ENCODE measurements at places on chromosomes 3 and 15.

DNA sequence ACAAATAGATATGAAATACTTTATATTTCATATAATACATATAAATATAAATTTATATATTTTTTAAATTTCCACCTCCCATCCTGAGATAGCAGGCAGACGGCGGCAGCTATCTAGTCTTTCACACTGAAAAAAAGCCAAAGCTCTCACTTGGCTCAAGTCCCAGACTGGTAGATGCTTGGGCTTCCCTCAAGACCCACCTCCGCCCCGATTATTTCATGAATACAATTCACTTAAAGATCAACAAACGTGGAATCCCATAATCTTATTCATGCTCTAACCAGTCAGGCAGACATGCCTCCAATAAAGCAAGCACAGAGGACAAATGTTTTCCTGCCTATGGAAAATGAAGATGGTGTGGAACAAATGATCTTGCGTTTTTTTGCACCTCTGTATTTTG lies 275.9 kb upstream of the NR2F2 start:
- no peak for DNase-seq

- DNase-seq: no peak
Measured at GRCh38 chr15:68843425-68844311, 23.0 kb upstream of the ANP32A start.

- no peak for DNase-seq
Measured at GRCh38 chr3:53089511-53089910, 40.7 kb downstream of the RFT1 start.

- DNase-seq: no peak
Measured at GRCh38 chr3:185935465-185936272, 2.1 kb downstream of the TRA2B start.

DNA sequence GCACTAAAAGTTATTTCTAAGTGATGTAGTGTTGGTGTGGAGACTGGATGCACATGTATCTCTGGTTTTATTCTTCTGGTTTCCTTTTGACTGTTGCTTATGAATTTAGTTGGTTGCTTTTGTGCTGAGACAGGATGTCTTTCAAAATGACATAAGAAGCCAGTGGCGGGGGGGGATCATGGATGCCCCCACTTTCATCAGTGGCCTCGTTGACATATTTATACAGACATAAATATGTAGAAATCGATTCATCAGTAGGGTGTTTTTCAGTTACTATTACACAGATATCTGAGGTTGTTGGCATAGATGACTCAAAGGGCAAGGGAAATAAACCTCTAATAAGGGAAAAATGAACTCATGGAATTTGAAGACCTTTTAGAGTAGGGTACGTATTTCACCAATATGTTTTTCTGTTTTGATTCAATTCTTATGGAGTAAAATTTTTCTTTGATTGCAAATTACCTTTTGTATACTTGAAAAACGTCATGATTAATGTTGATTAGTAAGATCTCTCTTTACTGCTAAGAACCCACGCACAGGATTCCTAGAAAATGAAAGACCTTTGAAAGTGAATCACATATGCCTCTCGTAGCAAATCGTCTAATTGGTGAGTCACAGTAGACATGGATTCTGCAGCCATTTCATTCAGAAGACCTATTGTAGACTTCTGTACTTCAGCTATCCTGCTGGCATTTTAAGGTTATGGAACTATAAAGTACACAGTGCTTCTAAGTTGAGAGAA lies 97.4 kb upstream of the RBMS3 start:
- DNase-seq: no peak

GRCh38 chr15:60648928-60649679 lies 170.2 kb upstream of the ICE2 start:
- DNase-seq: no peak

GRCh38 chr15:64770626-64771025 lies 4.8 kb downstream of the RBPMS2 start:
- DNase-seq: no peak

DNA sequence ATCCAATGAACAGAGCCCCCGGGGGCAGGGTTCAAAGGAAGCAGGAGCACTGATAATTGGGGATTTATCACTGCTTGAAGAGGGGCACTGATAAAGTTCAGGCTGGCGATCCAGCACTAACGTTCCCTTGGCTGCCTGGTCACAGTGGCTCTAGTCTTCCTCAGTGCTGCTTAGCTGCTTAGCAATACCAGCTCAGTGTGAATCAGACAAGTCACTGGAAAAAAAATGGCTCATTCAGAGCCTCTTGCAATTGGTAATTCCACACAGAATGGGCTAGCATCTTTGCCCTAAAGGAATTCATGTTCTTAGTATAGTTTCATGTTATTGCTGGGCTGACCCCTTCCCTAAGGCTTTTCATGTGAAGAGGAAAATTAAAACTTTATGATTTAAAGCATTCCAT lies 95.7 kb upstream of the SLC2A2 start:
- no peak for DNase-seq

GRCh38 chr3:98390366-98390765 lies at the start of gene OR5K3:
TSS of gene OR5K3 (plus strand) at chr3:98390666. CDS start at chr3:98390666, 0 bp downstream.
- DNase-seq: no peak

- no peak for DNase-seq
Measured at GRCh38 chr3:44234648-44235268, 6.9 kb upstream of the TOPAZ1 start.

- no peak for DNase-seq
Measured at GRCh38 chr3:149765762-149766334, 13.6 kb upstream of the COMMD2 start.

- DNase-seq: no peak
Measured at GRCh38 chr3:104941785-104942184, 424.9 kb upstream of the ALCAM start.

- DNase-seq: no peak
Measured at GRCh38 chr3:177820683-177821316, 623.5 kb upstream of the TBL1XR1 start.

DNA sequence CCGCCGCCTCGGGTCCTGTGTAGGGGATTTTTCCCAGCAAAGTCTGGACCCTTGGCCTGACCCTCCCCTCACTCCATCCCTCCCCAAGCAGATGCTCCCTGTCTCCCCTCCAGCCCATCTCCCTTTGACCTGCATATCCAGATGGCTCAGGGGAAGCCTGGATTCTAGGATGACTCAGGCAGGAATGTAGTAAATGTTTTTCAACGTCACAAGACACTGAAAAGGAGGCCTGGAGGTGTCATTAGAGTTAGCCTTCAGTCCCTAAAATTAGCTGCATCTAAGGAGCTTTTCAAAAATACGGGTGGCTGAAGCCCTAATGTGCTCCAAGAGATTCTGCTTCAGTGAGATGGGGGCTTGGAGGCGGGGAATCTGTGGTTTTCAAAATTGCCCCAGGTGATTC lies 7.2 kb downstream of the ACAN start:
- DNase-seq: no peak

DNA sequence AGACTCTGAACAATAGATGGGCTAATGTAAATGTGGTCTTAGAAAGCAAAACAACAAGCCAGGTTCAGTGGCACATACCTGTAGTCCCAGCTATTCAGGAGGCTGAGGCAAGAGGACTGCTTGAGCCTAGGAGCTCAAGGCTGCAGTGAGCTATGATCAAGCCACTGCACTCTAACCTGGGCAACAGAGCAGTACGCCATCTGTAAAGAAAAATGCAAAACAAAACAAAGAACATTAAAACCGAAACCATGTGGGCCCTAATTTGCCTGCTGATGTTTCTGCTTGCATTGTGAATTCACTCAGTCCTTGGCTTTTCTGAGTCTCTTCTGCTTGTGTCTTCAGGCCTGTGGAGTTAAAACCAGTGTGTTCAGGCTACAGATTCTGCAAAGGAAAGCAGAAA lies 56.7 kb downstream of the CCNL1 start:
- DNase-seq: no peak

GRCh38 chr3:17207019-17207418 lies 322.3 kb downstream of the PLCL2 start:
- no peak for DNase-seq

- DNase-seq: no peak
Measured at GRCh38 chr3:123019591-123019990, 8.0 kb downstream of the SEMA5B start.

DNA sequence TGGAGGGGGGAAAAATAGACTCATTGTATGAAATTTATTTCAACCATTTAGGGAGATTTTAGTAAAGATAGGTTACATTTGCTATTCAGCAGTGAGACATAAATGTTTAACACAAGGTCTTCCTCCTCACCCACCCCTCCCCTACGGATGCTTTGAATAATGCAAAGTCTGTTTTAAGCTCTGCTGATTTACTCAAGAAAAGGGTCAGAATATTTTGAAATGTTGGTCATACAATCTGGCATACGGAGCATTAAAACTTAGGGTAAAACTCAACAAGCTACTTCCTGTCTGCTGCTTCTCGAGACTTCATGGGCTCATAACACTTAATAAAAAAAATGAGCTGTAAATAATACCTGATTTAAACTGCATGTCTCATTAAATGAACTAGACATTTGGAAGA lies 156.3 kb downstream of the WNT5A start:
- no peak for DNase-seq

GRCh38 chr15:99414755-99415731 lies 150.7 kb upstream of the MEF2A start:
- DNase-seq: no peak

GRCh38 chr3:77412584-77412983 lies 372.7 kb downstream of the ROBO2 start:
- DNase-seq: no peak

- DNase-seq: no peak
Measured at GRCh38 chr3:159458010-159458409, 530.6 kb upstream of the IL12A start.

DNA sequence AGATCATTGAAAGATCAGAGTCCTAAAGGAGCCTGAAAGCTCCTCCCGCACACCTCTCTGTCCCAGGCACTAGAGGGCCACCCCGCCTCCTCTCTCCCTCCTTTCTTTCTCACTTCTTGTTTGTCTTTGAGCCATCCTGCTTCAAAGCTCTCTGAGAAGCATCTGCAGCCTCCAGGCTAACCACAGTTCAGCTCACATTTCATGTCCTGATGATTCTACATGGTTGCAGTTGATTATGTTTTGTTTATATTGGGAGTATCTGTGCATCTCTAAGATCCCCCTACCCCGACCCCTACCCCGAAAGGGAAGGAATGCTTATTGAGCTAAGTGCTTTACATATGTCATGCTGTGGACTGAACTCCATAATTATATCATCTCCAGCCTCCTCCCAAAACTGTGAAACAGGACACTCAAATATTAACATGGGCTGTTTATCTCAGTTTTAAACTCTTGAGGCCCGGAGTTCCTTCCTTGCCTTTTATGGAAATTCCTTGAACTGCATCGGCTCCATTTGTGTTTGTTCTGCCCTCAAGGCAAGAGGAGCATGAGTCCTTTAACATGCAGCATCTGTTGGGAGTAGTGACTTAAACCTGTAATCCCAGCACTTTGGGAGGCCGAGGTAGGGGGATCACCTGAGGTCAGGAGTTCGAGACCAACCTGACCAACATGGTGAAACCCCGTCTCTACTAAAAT lies 30.9 kb downstream of the MGLL start:
- no peak for DNase-seq

GRCh38 chr3:47636921-47637320 lies 58.3 kb upstream of the CSPG5 start:
- no peak for DNase-seq

DNA sequence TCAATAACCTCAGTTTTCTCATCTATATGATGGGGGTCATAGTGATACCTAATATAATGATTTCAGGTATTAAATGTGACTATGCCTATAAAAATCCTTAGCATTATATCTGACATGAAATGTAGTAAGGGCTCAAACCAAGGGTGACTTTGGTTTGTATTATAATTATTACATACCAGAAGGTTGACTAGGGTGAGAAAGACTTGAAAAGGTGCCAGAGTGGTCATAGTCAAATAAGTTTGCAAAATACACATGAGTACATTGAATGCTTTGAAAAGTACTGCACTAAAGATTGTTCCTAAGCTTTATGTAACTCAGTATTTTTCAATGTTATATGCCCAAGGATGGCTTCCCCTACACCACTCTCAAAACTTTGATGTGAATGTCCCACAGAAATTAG lies 297.2 kb downstream of the ARPP21 start:
- DNase-seq: no peak

GRCh38 chr3:10357592-10358308 lies 36.8 kb upstream of the SEC13 start:
- no peak for DNase-seq

DNA sequence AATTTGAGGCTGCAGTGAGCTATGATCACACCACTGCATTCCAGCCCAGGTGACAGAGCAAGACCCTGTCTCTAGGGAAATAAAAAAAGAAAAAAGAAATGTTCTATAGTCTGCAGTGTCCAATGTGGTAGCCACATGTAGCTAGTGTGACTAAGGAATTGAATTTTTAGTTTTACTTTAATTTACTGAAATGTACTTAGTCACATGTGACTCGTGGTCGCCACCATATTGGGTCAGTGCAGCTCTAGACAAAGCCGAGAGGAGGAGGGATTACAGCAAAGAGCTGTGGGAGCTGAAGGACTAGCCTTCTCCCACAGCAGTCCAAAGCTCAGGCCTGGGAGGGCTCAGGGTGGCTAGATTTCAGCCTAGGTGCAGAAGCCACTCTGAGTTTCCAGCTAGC lies 65.9 kb upstream of the NTRK3 start:
- DNase-seq: no peak

GRCh38 chr3:183435661-183436060 lies 7.2 kb upstream of the MCF2L2 start:
- DNase-seq: no peak

GRCh38 chr3:112979244-112979832 lies 4.4 kb upstream of the CD200R1 start:
- no peak for DNase-seq

GRCh38 chr3:175469124-175469523 lies 610.0 kb downstream of the NAALADL2 start:
- DNase-seq: no peak

DNA sequence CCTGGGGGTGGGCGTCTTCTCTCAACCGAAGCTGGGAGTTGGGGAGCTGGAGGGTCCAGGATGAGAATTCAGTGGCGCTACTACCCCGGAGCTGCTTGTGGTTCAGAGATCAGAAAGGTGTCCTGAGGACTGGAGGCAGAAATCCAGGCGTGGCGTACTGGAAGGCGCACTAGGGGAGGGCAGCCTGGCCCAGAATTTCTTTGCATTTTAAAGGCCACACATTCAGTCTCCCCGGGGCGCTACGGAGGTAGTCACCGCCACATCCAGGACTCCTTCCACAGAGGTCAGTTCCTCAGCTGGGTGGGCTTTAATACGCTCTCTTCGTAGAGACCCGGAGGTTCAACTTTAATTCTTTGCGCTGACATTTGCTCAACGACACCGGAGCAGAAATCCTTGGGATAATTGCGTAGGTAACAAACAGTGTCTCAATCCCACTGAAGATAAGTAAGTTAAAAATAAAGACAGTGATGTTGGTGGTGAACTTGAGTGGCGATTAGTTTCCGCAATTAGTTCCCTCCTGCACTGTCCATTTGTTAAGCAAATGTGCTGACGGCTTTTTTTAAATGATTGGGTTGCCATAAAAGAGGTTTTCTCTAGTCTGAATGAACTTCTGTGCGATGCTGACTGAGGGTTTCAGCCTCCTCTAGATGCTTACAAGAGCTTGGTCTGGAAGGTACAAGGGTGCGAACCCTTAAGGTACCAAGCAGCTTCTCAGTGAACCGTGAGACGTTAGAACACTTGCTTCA lies 535 bp downstream of the MCTP2 start:
- no peak for DNase-seq
